ENCODE measurements at places on chromosomes 5 and 9.

- DNase-seq = peak; percentile 57
Observed at GRCh38 chr5:172733131-172733973, 37.6 kb downstream of the DUSP1 start.

- no peak for DNase-seq
Observed at GRCh38 chr9:32403567-32404260, 19.3 kb downstream of the ACO1 start.

DNA sequence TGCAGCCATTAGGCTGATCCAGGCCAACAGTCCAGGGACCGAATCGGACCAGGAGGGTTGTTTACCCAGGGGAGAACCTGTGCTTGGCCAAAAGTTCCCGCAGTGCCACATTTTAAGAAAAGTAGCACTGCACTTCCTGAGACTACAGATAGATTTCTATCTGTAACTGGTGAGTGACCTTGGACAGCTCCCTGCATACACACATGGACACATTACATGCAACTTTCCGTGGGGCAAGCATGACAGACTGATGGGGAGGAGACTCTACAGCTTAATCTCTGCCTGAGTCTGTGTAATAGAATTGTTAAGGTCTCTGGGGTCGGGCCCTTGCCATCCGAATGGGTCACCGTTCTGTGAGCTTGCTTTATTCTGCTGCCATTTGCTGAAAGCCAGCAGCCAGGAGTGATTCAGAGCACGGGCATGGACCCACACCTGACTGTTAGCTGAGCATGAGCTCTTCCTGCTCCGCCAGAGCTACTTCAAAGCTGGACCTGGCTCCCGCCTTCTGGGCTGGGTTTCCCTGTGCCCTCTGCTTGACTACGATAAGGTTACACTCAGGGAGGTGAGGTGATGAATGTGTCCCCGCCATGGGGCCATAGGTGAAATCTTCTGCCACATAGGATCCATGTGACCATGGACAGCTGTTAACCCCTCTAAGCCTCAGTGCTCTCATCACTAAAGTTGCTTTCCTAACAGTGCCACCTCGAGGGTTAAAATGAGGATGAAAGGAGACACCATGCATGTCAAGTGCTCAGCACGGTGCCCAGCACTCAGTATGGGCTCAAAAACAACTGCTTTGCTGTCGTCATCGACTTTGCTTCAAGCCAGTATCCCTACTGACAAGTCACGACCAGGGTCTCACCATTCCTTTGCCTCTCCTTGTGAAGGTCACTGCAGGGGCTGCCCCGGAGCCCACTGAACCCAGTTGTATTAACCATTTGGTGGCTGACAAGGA, 200.0 kb downstream of the MELK start:
- DNase-seq = no peak

DNA sequence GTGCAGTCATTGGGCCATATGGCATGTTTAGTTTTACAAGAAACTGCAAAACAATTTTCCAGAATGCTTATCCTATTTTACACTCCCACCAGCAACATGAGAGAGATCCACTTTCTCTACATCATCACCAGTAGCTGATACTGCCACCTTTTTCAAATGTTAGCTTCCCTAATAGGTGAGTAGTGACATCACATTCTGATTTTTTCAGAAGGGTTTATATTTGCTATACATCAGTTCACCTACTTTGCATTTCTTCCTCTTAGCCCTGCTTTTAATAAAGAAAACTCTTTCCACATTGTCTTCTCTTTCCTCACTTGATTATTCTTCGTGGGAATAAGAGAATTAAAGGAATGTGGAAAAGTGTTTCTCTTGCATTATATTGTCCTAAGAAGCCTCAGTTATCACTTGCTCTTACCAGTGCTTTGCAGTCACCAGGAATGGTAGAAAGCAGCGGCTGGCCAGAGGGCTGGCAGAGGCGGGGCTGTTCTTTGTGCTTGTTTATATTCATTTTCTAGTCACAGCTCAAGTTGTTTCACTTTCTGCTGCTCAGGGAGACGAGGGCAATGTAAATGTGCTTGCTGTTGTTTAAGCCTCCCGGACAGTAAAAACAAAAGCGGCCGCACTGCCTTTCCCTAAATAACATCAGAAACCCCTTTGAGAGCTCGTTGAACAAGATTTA, 164.8 kb downstream of the HSD17B3 start:
- no peak for DNase-seq

DNA sequence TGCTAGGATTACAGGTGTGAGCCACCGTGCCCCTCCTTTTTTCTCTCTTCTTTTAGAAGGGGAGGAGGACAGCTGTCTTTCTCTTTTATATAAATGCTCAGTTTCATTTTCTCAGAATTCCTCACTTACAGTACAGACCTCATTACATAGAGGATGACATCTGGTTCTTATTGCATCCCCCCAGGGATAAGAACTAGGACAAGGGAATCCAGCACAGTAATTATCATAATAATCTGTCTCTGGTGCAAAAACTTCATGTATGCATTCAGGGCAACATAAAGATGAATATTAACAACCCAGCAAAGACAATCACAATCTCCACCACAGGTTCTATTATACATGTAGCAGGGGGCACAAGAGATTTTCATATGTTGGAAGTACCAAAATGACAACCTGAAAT, 5.1 kb downstream of the SPZ1 start:
- no peak for DNase-seq

DNA sequence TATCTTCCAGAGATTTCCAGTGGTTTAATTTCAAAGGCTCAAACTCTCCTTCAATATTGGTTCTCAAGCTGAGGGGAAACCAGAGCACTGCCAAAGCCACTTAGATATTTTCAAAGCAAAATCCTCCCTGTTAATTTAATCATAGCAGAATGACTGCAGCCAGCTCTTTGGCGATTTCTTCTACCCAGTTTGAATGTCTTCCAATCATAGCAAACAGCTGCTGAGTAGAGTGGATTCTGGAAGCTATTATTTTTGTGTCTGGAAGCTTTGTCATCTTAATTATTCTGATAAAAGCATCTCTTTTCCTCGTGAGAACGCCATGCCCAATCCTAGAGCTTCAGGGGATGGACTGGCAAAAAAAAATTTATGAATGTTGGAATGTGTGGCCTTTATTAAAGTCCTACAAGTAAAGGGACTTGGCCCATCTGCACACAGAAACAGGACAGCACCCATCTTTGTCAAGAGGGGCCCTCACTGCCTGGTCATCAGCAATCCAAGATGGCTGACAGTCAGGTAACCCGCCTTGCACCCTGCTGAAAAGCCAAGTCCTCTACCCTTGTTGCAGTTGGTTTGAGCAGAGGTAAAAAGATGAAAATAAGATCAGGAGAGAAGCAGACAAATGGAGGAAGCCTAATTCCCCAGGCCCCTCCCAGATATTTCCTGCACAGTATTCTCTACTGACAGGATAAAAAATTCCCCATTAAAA, 125.1 kb downstream of the SUSD1 start:
- no peak for DNase-seq

DNA sequence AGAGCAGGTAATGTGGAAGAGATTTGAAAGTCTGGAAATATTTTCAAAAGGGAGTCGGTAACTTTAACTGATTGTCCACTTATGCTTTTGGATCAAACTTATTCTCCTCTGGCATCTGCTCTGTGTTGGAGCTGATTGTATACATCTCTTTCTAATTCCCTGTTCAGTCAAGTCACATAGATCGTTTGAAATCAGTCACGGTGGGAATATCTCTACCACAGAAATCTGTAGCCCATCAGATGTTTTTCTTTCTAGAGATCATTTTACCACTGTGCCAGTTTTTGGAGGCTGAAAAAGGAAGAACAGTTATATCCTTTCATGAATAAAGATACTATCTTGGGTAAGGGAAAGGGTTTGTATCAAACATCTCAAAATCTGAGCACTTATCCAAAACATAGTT, 1853.3 kb downstream of the EFNA5 start:
- DNase-seq = no peak

DNA sequence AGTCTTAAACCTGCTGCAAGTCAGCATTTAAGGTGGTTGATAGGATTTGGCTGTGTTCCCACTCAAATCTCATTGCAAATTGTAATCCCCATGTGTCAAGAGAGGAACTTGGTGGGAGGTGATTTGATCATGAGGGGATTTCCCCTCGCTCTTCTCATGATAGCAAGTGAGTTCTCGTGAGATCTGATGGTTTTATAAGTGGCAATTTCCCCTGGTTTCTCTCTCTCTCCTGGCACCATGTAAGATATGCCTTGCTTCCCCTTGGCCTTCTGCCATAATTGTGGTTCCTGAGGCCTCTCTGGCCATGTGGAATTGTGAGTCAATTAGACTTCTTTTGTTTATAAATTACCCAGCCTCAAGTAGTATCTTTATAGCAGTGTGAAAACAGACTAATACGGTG, 84.3 kb upstream of the SMC2 start:
- no peak for DNase-seq

DNA sequence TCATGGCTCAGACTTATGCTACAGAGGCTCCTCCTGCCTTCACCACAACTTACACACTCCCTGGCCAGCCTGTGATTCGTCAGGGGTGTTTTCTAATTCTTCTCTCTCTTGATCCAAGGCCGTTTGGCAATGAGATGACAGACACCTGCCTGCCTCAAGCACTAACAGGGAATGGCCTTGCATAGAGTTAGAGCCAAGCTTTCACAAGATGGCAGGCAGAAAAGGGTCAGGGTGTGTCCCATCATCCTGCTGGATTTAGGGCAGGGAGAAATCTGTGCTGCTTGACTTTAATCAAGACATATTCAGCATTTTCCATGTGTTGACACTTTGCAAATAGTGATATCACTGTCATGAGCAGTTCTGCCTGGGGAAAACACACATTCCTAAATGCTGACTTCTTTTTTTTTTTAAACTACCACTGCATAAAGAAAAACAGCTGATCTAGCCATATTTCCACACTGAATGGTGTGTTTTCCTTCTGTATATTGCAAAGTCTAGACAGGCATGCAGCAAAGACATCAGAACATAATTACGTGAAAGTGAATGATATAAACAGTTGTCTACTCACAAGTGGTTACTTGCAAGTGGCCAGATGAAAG, 95.0 kb upstream of the SLC25A48 start:
- DNase-seq = no peak

- no peak for DNase-seq
Observed at GRCh38 chr9:114140850-114141249, 14.5 kb upstream of the COL27A1 start.

GRCh38 chr9:131524665-131525315, 6.3 kb downstream of the UCK1 start:
- DNase-seq = no peak

DNA sequence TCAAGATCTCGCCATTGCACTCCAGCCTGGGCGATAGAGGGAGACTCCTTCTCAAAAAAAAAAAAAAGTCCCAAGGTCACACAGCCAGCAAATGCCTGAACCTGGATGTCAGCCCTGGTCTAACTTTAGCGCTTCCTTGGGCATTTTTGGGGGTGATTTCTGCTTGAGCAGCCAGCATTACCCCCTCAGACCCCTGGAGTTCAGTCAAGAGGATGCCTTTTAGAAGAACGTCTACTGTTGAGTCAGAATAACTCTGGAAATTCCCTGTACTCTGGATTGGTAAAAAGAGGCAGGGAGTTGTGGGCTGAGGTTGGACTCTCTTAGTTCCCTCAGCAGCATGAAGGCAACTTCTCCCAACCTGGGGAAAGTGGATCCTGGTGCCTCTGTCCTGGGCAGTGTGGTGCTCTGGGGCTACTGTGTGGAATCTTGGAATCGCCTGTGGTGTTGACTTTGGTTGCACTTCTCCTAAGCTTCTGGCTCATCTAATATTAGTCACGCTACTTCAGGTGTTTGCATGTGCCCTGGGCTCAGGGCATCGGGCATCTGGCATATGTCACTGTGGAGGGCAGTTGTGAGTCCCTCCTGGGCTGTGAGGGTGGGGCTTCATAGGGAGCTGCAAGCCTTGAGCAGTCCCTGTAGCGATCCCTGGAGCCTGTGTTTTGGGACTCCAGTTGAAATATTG, 32.2 kb downstream of the STXBP1 start:
- no peak for DNase-seq

GRCh38 chr5:82168294-82168693, 109.9 kb downstream of the RPS23 start:
- DNase-seq = no peak

DNA sequence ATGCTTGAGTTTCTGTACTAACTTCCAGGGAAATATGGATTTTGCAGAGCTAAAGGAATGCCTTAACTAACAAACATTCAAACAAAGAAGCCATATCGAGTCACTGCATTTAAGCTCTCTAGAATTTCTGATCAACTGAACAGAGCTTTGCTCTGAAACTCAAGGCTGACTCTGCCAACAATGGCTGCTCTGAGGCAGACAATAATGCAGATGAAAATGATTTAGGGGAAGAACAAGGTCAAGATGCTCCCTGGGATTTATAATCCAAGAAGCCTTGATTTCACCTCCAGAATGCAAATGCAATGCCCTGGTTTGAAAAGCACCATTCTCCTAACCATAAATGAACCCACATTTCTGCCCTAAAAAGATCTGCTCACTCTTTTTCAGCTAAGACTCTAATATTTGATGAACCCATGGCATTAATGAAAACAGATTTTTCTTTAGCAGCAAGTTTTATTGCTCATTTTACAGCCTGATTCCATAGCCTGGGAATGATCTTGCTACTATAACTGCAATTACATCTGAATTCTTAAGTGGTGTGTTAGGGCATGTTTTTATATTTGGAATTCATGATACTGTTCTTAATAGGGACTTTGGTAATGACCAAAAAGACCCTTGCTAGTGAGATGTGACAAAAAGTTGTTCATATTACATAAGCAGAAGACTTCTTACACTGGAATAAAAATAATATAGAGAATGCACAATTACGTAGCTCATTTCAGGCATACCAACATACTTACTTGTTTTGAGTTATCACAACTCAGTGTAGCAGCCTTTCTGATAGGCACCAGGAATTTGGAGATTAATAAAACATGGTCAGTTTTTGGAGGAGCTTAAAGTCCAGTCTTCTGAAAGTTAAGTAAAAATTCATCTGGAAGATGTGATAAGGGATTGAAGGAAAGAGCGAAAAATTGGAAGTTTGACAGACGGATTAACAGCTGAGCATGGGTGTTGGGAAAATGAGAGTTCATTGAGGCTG, 169.4 kb downstream of the TRPM3 start:
- DNase-seq = no peak

DNA sequence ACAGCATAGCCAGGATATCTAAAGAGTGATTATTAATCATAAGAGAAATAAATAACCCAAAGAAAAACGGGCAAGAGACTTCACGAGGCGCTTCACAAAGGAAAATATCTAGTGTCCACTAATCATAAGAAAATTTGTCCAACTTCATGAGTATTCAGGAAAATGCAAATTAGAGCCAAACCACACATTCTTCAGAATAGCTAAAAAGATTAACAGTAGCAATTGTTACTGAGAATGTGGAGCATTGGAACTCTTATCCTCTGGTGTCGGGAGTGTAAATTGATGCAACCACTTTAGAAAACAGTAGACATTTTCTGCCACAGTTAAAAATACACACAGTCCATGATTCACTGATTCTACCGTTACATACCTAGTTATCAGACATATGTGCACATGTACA, 145.7 kb downstream of the CWC27 start:
- DNase-seq = no peak

- DNase-seq = no peak
Observed at GRCh38 chr9:69571032-69571431, 101.1 kb downstream of the APBA1 start.

DNA sequence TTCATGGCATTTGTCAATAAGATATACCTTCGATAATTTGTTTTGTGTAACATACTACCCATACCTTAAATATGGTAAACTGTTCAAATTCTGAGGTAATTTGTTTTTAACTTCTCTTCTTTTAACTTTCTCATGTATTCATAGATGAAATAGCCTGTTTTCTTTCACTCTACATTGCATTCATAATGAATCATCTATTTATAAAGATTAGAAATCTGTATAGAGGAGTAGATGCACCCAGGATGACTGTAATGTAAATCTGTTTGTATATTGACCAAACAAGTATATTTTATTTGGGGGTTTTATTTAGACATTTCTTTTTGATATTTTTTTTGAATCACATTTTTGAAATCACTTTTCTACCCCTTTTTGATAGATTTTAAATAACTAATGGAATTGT, 144.6 kb downstream of the CD180 start:
- DNase-seq = no peak
